ENCODE measurements at places on chromosomes 11 and 22.
A peak's percentile ranks its signal among the peaks of the same experiment; 100 is the strongest.

- DNase-seq: no peak
Observed at GRCh38 chr11:115257678-115258077, 246.5 kb downstream of the CADM1 start.

GRCh38 chr11:48093795-48094642 lies 113.7 kb downstream of the PTPRJ start:
- no peak for DNase-seq

DNA sequence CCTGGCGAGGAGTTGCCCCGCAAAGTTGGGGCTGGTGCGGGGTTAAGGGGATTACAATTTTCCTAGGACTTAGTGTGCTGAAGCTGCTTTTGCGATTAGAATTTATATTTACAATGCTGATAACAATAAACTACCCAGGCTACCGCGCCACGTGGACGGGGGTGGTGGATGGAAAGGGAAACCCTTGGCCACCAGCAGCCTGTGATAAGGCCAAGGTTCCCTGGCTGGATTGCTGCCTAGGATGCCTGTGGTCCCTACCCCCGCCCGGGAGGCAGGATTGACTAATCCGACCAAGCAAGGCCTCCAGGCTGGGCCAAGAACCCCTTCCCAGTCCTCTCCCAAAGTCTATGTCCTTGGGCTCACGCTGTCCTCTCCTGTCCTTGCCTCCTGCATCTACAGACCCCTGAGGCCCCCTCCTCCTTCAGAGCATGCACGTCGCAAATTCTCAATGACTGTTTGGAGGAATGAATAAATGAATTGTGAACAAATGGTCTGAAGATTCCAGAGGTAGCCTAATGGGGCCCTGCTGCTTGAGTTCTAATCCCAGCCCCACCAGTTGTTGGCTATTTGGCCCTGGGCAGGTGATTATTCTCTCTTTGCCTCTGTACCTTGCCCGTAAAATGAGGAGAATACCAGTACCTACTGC lies 7.6 kb upstream of the CHKA start:
- DNase-seq: no peak

- no peak for DNase-seq
Observed at GRCh38 chr11:69923196-69923595, 104.0 kb upstream of the FGF3 start.

DNA sequence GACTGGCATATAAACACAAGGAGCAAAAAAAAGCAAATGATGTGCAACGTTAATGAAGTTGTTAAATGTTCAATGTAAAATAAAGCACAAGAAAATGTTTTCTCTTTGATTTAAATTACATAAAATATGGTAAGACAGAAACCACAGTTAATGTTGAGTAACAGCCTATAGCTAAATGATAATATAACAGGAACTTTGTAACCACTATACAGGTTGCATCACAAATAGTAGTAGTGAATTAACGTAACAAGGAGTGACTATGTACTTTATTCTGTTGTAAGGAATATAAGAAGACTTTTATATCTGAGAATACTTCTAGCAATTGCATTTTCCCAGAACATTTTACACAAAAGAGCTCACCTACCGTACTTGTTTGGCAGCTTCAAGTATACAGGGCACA lies 16.9 kb downstream of the SAAL1 start:
- no peak for DNase-seq

GRCh38 chr11:109796253-109796652 lies 296.9 kb upstream of the ZC3H12C start:
- no peak for DNase-seq

- DNase-seq: peak; percentile 64
Observed at GRCh38 chr11:12149672-12150225, 39.4 kb downstream of the MICAL2 start.

DNA sequence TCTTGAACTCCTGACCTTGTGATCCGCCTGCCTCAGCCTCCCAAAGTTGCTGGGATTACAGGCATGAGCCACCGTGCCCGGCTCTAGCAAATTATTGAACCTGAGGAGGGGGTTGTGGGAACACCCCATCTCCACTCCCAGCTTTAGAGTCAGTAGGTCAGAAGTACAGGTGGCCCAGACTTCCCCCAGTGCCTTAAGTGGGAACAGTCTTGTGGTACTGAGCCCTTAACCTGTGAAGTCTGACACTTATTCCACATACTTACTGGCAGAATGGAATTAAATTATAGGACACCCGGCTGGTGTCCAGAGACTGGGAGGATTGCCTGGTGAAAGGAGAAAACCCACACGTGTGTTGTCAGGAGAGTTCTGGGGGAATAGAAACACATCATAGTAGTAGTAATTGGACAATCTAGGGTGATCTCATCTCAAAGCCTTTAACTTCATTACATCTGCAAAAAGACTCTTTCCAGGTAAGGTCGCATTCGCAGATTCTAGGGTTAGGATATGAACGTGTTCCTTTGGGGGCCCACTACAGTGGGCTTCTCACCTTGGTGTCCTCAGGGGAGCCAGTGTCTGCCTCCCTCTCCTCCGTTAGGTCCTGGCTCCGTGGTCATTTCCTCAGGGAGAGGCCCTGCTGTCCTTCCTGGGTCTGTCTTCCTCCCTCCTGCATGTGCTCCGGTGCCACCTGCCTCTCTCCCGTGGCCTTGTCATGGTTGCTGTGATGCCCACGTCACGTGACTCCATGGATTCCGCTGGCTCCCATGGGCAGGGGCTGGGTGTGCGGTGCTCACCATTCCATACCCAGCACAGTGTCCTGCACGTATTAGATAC lies 63.8 kb downstream of the BCR start:
- no peak for DNase-seq

- DNase-seq: no peak
Observed at GRCh38 chr11:73391665-73392064, 15.5 kb downstream of the RELT start.

- no peak for DNase-seq
Observed at GRCh38 chr11:125554038-125554437, 15.2 kb upstream of the EI24 start.

- DNase-seq: no peak
Observed at GRCh38 chr11:33387581-33387980, 130.4 kb downstream of the HIPK3 start.

DNA sequence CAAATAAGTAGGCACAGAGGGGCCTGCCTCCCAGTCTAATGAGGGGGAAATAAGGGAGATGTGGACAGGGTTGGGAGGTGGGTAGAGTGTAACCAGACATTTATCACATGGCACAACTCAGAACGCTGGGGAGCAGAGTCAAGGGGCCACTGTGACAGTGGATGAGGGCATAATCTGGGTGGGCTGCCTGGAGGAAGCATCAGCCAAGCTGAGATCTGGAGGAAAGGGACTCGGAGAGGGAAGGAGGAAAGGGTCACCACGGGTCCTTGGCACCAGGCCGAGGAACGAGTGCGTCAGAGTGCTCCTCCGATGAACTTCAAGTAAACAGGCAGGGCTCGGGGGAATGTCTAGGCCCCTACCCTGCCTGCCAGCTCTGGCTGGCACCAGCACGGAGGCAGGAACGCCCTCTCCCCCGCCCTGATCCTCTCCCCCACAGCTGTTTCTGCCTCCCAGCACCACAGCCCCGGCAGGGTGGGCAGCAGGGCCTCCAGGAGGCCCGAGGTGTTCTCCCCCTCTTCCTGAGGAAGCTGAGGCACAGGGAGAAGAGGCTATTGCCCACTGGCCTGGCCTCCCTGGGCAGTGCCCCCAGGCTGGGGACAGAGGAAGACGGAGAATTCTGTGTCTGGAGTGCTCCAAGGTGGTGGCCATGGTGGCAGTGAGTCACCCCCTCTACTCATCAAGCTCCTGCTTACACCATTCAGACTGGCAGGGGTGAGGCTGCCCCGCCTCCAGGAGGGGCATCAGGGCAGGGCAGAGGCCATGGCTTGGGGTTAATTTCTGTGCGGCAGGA lies 4.2 kb downstream of the ALDH3B1 start:
- no peak for DNase-seq

GRCh38 chr11:77589181-77589520 lies 602 bp upstream of the AQP11 start:
- DNase-seq: no peak

DNA sequence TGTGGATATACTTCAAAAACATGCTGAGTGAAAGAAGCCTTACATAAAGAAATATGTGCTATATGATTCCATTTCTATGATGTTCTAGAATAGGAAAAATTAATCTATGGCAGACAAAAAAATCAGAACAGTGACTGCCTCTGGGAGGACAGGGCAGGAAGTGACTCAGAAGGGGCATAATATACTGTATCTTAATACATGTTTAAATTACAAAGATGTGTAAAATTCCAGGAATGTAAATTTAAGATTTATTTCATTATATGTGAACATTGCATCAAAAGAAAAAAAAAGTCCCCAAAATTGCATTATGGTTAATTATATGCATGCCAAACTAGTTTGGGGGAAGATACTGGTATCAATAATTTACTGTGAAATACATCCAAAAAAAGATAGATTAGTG lies 32.2 kb downstream of the SBF2 start:
- DNase-seq: no peak

Measured in activated naive CD8-positive, alpha-beta T cell treated with anti-CD3 and anti-CD28 coated beads, Interleukin-2, amount 50 U/mL, for 24 hours (primary cell).